ENCODE measurements at places on chromosomes 16 and 17. TPM values are rescaled to one million over a fixed set of nuclear protein-coding genes. Genes with fewer than 3 reads are reported as not detected.

Gene ADAD2
- not detected for total RNA-seq

Gene SGCA
- 0.15 TPM for total RNA-seq

Gene AFMID
- total RNA-seq: 29.4 TPM

Gene PCTP
- total RNA-seq: 18.3 TPM

Gene TPPP3
- 0.15 TPM for total RNA-seq

Gene ASGR1
- total RNA-seq: 1.2 TPM

Gene ODAD4
- 0.45 TPM for total RNA-seq

Gene CCDC154
- under 0.01 TPM for total RNA-seq

Gene MPV17L
- 0.59 TPM for total RNA-seq

Gene TMC6
- 1.5 TPM for total RNA-seq

Gene SPATA32
- not detected for total RNA-seq

Gene CWC25
- 7.6 TPM for total RNA-seq

Gene CRHR1
- total RNA-seq: not detected

Gene ZNF778
- total RNA-seq: 1.3 TPM

Gene PYY
- 0.45 TPM for total RNA-seq

Gene HSD3B7
- total RNA-seq: 20.7 TPM

Gene PDIA2
- total RNA-seq: 0.17 TPM
